ENCODE measurements at places on chromosomes 12 and 14.
A peak's percentile ranks its signal among the peaks of the same experiment; 100 is the strongest.

GRCh38 chr12:46549527-46550265 lies 177.1 kb upstream of the SLC38A2 start:
- peak; percentile 66 for DNase-seq

DNA sequence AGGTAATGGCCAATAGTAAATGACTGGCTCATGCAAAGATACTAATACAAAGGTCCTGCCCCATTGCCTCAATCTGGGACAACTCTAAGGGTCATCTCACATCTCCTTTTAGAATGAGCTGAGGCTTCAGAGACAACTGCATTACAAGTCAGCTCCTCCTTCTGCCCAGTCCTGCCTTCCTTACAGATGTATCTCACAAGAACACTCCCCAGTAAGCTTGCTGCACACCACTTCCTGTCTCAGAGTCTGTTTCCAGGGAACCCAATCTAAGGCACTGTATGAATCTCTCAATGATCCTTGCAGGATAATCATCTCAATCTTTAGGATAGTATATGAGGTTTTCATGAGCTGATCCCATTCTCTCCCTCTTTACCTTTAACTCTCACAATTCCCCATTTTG lies 57.8 kb upstream of the ZDHHC17 start:
- DNase-seq: no peak

DNA sequence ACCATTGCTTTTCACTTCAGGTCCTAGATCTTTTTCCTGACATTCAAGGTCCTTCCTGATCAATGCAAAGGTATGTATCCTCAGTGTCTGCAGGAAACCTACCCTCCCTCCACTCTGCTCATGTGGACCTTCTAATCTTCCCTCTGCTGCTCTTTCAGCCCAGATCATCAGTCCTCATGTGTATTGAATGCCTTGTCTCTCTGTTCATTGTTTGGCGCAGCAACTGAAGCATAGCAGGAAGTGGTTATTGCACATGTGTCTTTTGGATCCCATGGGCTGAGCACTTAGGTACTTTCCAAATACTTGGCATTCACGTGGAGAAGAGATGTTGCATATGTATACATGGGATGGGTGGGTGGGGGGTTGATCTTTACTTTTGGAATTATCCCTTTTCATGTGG lies 4.3 kb upstream of the NIN start:
- DNase-seq: no peak

DNA sequence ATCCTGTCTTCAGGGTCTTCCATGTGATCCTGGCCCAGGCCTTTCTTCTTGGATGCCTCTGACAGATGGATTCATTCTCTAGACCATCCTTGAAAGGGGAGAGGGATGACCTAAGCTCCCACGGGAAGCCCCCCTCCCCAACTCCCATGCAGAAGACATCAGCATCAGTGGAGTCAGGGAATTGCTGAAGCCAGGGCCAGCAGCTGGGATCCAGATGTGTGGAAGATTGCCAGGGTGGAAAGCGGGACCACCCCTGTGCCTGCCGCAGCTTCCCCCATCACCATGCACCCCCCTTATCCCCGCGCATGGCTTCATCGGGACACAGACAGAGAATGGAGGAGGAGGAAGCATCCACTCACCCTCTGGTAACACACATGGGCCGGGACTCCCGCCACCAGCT lies 183.6 kb upstream of the PRMT8 start:
- no peak for DNase-seq

- DNase-seq: no peak
These were observed 9.6 kb upstream of the NEDD1 start for GRCh38 chr12:96897421-96897820.

DNA sequence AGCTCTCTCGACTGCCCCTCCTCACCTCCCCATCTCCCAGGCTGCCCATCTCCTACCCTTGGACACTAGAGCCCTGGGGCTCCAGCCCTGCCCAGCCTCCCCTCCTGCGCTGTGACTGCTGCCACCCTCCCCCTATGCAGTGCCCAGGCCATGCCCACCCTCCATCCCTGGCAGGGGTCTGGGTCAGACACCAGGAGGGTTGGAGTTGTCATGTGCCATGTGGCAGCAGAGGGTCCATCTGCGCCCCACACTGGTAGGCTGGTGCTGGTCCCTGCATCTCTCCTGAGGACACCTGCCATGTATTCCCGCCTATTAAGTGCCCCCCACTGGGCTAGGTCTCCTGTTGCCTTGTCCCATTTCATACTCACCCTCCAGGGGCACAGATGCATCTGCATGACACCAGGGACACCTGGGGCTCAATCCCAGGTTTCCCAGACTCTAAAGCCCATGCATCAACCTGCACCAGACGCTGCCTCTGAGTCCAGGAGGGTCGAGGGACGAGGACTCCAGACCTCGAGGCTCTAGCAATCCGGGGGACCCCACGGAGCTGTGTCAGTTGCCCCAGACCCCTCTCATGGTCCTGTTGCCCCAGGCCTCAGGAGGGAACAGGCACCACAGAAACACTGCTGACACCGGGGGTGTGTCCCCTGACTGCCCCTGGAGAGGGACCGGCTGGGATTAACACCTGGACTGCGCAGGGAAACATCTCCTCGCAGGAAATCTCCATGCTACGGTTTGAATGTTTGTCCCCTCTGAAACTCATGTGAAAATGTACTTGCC lies 23.4 kb upstream of the SFSWAP start:
- DNase-seq: no peak

DNA sequence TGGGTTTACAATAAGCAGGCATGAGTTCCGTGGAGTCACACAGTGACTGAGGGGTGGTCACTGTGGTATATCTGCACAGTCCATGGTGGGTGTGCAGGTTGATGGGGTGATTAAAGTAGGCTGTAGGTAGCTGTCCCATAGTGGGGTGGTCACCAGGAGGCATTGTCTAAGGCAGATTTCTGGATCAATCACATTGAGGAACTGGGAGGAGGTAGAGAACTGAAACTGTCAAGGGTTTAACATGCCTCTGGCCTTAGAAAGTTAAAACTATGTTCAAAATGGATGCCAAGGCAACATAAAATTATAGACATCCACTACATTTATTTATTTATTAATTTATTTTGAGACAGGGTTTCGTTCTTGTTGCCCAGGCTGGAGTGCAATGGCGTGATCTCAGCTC lies 8.3 kb downstream of the ADCK1 start:
- no peak for DNase-seq

All from AG09309 (cell line).